ENCODE measurements at places on chromosomes 11 and 22.

DNA sequence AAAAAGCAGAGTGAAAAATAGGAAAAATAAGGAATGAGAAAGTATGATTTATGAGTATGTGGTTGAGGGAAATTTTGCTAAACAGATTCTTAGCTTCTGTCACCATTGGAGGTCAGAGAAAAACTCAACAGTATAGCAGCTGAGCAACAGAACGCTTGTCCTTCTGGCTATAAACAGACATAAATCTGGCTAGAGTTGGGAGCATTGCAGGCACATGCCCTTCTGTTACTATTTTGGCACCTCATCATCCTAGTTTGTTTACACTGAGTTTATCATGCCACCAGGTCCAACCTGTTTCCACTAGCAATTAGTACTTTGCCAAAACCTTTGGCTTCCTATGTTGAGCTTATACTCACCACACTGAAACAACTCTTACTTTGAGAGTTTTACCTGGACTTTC, 6.9 kb downstream of the UBE4A start:
- no peak for DNase-seq

DNA sequence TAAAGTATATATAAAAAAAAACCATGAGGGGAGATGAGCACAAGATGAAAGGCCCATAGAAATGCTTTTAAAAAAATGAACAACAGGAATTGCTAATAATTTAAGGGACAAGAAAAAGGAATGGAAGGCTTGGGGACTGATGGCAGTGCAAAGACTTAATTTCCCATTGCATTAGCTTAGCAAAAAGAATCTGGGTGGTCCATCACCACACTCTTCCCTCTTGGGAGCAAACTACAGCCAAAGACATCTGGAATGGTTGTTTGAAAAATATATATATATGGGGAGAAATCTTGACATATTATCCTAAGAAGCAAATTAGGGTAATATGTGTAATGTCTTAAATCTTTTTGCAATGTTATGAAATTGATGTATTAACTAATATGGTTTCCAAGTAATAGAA, 727.1 kb downstream of the METTL15 start:
- no peak for DNase-seq

GRCh38 chr11:8793114-8793777, 110.7 kb downstream of the RPL27A start:
- DNase-seq = no peak

- no peak for DNase-seq
Observed at GRCh38 chr11:84532364-84532763, 1094.8 kb downstream of the DLG2 start.

GRCh38 chr11:124644426-124645280, 22.0 kb downstream of the TBRG1 start:
- DNase-seq = peak; percentile 60

GRCh38 chr11:12196308-12196707, 85.9 kb downstream of the MICAL2 start:
- DNase-seq = no peak

DNA sequence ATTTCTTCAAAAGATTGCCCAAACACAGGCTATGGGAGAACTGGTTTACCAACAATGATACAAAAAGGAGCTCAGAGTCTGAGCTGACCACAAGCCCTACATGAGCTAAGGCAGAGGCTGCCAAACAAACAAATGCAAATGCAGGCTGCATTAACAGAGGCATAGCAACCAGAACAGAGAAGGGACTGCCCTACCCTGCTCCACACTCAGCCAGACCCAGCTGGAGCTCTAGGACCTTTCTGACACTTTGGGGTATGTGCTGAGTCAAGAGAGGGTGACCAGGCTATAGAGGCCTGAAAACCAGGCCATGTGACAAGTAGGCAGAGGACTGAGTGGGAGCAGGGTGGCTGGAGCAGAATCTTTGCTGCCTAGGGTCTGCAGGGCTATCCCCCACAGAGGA, 17.8 kb upstream of the P2RY2 start:
- DNase-seq = no peak

GRCh38 chr11:59145534-59145933, 2.9 kb downstream of the FAM111A start:
- DNase-seq = no peak

GRCh38 chr22:48926643-48927042, 901.0 kb downstream of the BRD1 start:
- DNase-seq = no peak

DNA sequence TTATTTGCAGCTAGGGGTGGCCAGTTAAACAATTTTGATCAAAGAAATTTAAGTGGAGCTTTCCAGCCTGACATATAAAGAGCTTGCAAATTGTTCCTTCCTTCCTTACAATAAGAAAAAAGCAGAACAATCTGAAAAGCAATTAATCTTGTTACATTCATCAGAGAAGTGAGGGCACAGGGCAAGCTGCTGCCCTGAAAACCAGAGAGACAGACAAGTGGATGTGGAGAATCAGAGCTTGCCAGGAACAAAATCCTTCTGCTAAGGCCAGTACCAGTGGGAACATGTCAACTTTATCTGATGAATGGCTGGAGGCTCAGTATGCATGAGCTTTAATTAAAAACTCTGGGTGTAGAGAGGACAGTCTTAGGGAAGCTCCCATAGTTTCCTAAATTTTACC, 8.8 kb downstream of the CCDC179 start:
- DNase-seq = no peak

- DNase-seq = no peak
Observed at GRCh38 chr11:66875378-66875777, 18.5 kb downstream of the LRFN4 start.

GRCh38 chr11:59857439-59858434, 8.6 kb downstream of the TCN1 start:
- no peak for DNase-seq

- DNase-seq = no peak
Observed at GRCh38 chr11:3830730-3831129, 10.0 kb downstream of the RHOG start.

DNA sequence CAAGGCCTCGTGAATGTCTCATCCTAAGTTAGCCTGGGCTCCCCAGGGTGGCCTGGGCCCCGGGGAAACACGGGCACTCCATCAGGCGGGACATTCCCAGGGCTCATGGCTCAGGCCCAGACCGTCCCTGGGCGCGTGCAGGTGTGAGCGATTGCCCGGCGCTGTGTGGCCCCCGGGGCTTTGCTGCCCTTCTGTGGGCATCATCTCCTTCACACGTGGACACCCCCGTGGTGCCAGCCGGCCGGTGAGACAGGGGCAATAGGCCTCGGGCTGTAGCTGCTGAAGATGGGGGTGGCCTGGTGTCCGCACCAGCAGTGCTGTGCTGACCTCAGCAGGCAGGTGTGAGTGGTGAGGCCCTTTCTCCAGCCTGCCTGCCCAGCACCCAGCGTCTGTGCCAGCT, 4.6 kb upstream of the SELENOO start:
- no peak for DNase-seq

DNA sequence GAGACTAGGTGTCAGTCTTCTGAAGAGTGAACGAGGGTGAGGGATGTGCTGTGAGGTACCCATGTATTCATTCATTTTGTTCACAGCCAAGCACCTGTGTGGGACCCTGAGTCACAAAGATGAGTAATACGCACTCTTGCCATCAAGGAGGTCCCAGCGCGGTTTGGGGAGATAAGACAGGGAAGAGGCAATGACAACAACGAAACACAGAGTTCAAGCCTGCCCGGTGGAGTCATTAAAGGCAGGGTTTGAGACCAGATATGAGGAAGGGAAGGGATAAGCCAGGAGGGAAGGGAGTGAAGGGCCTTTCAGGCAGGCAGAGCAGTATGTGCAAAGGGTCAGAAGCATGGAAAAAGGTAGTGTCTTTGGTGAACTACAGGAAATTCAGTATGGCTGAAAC, 4.6 kb downstream of the DCHS1 start:
- DNase-seq = no peak

GRCh38 chr11:109911488-109911887, 181.7 kb upstream of the ZC3H12C start:
- DNase-seq = no peak

GRCh38 chr22:38110008-38110862, at the start of gene BAIAP2L2:
Gene BAIAP2L2, minus strand, starts transcription at chr22:38110684. Its CDS starts 159 bp downstream, at chr22:38110525.
- no peak for DNase-seq

DNA sequence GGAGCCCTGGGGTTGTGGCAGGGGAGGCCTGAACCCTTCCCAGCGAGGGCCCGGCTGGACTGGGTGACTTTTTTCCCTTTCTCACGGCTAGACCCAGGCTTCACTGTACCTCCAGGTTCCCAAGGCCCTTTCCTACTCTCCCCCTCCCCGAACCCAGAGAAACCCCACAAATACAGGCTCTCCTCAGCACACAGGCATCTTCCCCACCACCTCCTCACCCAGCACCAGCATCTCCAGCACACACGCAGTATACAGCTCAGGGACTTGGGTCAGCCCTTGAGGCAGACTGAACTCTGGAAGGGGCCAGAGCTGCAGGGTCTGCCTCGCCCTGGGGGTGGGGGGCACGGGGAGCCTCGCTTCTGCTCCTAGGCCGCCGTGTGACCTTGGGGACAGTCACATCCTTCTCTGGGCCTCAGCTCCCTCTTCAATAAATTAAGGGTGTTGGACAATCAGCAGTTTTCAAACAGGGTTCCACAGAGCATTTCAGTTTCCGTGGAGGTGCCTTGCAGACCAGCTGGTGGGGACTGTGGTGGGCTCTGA, 4.5 kb downstream of the TMPRSS13 start:
- DNase-seq = peak; percentile 1

DNA sequence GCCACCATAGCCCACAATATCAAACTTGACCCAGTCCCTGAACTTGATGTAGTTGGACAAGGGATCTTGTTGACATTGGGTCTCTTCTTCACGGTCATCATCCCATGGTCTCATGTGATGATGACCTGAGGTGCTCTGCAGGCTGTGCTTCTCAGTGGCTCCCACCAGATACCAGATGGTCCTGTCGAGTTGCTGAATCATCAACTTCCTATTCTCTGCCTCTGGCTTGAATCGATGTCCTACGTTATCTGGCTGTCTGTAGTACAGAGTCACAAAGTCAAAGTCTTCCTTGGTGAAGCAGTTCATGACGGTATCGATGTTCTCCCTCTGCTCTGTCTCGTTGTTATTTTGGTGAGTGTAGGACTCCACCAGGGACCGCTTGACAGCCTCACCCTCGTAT, 145.7 kb upstream of the ALDH3B2 start:
- DNase-seq = no peak

DNA sequence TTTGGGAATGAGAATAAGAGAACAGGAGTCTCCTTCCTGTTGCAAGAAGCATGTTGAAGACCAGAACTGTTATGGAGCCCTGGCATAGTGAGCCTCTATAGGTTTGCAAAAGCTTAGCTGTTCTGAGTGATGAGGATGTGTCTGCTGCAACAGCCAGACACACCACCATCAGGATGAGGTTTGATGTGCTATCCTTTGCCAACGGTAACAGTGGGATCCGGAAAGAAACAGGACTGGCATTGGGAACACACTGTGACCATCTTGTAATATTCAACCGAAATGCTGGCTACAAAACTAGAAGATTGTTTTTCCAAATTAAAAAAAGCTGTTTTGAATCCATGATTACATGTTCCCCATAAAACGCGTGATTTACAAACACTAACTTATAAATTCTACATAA, 117.0 kb downstream of the ME3 start:
- no peak for DNase-seq

DNA sequence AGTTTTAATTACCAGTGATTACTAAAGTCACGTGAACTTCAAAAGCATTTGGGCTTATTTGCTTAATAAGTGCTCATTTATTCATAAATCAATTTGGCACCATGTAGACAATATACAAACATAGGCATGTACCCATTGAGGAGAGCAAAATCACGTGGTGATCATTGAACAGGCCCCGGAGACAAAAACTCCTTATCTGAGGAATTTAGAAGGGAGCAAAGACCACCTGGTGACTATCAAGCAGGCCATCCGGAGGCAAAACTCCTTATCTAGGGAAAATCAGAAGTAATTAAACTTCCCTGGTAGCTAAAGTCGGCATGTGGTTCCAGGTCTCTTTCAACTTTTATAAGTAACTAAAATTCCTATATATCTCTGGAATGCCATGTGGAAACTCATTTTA, 5.7 kb upstream of the BTBD10 start:
- DNase-seq = no peak
